K562 (cell line): ENCODE measurements at places on chromosomes 12 and 14.

DNA sequence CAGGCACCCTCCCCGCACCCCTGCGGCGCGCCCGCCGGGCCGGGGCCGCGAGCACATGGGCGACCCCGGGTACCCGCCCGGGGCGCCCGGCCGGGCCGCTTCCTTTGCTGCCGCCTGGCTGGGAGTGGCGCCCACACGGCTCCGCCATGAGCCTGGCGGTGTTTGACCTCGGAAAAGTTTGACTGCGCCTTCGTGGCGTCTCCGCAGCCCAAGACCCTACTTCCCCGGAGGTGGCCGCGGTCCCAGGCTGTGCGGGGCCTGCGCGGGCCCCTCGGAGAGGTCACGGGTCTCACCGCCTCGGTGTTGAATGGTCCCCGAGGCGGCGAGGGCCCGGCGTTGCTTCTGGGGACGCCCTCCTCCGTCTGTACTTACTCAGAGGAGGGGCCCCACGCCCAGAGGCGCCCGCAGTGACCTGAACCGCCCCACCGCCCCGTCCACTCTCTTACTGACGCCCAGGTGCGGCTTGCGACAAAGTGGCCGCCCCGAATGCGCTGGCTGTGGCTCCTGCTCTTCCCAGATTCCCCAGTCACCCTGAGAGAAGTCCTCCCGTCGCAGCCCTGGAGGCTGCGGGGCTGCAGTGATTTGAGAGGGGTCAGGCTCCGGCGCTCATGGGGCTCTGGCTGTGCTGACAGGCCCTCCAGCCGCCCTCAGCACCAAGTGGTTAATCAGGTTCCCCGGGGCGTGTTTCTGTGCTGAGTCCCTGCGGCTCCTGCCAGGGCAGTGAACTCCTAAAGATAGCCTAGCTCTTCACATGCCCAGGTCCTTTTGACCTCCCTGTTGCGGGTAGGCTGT is 5.8 kb downstream of the KMT5A start:
- peak; percentile 70 for DNase-seq

GRCh38 chr14:98959958-98960616 is 311.9 kb downstream of the BCL11B start:
- no peak for DNase-seq

DNA sequence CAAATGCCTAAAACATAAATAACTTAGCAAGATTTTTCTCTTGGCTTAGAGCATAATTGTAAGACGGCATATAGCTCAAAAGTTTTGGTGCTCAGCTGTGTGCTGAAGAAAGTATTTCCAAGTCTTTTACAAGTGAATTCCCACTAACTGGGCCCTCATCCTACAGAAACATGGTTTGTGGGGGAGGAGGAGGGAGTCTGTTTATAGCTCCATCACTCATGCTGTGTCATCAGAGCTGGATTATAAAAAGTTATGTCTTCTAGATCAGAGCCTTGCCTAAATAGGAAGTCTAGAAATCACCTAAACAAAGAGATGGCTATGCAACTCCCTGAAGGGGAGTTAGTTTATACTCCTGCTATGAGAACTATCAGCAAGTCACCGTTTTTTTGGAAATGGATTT is 65.9 kb upstream of the OTOGL start:
- DNase-seq: no peak

GRCh38 chr12:40734276-40734675 is 42.0 kb downstream of the CNTN1 start:
- no peak for DNase-seq

DNA sequence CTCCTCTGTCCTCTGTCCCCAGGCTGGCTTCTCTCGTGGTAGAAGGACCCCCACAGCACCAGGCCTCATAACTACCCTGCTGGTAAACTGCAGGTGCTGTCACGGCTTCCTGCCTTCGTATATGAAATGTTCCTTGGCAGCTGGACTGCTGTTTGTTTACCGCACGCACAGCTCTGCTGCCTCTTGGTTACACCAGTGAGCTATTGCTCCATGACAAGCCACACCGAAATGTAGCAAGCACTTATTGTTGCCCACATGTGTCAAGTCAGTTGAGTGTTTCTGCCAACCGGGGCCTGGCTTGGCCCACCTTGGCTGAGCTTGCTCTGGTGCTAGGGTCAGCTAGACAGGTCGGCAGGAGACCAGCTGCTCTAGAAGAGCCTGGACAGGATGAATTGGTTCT is 21.7 kb upstream of the TCL1B start:
- no peak for DNase-seq

DNA sequence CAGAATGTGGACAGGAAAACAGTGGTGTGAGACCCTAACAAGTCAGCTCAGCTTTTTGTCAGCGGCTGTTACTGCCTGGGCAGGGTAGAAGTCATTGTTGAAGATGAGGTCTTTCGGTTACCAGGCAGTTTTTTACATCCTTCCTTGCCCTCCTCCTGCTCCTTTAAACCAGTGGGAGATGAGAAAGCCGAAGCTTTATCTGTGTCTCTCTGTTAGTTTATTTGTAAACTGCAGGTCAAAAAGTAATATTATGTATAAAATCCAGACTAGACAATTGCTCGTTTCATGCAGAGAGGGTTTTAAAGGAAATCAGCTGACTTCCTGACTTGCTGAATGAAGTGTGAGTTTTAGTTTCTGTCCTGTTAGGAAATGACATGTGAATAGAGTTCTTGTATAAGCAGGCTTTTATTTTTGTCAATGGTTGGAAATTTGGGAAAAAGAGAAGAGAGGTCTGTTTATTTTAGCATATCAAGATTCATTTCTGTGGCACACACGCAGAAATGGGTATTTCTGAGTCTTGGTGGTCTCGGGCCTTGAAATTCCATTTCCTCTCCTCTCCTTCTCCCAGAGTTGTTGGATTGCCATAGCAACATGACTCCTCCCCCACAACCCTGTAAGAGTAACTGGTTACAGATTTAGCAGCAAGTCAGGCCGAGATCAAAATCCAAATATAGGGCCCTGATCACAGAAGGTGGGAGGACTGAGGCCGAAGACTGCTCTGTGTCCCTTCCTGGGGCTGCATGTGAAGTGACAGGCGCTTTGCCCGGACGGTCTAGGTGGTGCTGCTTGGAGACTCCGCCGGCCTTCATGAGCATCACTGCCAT is 60.8 kb downstream of the SAMD4A start:
- DNase-seq: no peak

DNA sequence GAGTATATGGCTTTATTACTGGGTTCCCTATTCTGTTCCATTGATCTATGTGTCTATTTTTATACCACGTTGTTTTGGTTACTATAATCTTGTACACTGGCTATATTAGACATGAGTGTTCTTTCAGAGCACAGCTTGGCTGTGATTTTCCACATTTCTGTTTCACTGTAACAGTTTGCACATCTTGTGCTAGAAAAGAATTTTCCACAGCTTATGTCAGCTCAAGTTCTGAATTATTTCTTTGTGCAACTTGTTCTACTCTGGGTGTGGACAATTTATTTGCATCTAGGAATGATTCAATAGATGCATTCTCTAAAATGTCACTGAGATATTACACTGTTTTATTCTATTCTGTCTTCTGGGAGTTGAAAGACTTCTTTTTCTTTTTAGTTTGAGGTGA is 28.4 kb upstream of the OR5AU1 start:
- no peak for DNase-seq
